Esophagus squamous epithelium (tissue), 5 donors: ENCODE measurements at places on chromosomes 6 and 20.

DNA sequence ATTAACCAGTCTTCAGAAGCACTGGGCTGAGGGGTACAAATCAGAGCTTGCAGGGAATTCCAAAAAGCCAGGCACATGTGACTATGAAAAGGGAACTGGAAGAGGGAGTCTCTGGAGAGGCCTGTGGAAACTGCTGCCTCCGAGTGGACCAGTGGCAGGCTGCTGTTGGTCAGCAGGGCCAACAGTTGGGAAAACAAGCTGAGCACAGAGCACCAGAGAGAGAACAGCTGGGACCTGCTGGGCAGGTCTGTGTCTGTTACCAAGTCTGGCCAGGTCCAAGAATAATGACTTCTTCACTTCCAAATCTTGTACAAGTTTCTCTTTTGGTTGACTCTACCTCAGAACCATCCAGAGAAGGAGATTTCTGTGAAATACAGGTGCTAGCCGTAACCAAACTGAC lies 81.4 kb downstream of the LIN28B start:
- DNase-seq: no peak

GRCh38 chr6:71043902-71044301 lies 87.0 kb upstream of the B3GAT2 start:
- DNase-seq: no peak

DNA sequence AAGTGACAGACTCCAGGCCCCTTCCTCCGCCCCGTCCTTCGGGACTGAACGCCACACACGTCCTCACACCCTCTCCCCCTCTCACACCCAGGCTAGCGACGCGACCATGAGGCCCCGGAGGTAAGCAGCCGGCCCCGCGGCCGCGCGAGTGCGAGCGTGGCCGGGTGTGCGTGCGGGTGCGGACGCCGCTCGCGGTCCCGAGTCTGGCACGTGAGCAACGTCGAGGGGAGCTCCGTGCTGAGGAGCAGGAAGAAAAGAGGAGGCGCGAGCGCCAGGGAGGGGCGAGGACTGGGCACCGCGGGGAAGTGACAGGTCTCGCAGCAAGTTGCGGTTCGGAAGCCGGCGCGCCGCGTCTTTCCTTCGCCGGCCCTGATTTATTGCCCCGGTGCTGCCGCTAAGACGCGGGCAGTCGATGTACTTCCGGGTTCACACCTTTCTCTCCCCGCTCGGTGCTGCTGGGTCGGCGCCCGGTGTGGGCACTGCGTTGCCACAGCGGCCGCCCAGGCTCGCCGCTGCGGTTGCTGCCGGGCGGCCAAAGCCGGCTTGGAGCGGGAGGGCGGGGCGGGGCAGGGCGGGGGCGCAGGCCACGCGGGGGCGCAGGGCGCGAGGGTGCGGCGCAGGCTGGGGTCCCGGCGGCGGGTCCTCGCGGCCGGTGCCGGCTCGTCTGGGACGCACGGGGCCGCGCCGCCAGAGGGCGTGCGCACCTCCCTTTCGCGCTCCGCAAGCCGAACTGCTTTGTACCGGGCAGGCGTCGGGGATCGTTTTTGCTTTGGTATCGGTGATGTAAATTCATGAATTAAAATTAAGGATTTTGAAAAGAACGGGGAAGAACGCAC lies 15.8 kb upstream of the LIN28B start:
- no peak for DNase-seq

GRCh38 chr6:81565071-81565470 lies 187.4 kb downstream of the TENT5A start:
- DNase-seq: no peak

DNA sequence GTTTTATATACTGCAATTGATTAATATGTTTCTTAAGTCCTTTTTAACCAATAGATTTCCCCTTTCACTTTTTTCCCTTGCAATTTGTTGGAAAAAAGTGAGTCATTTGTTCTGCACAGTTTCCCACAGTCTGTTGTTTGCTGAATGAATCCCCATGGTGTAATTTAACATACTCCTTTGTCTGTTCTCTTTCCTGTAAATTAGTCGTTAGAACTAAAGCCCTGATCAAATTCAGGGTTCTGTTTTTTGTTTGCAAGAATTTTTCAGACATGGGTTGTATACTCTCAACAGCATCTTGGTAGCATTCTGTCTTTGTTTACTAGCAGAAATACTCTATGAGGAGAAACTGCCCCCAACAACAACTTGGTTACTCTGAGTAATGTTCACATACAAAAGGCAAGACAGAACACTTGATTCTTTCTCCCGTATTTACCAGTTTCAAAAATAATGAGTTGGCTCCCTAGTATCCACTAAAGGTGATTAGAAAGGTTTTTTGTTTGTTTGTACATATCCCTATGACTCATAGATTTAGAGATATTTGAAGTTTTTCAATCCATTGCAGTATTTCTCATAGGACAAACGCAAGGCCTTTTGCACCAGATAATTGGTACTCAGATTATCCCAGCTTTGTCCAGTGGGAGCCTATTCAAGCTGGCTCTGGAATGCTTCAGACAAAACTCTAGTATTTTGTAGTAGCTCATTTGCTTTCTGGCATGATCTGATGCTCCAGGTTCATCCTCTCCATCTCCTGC lies 16.5 kb downstream of the BLOC1S5 start:
- no peak for DNase-seq

DNA sequence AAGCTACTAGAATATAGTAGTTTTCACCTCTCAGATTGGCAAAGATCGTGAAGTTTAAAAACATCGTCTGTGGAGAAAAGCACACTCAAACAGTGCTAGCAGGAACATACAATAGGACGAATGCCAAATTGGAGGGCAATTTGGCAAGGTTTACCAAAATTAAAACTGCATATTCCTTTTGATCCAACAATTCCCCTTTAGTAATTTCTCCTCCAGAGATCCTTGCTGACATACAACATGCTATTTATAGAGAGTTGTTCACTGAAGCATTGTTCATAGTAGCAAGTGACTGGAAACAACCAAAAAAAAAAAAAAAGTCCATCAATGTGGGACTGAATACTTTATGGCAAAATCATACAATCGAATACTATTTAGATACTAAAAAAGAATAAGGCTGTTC lies 202.2 kb downstream of the ATXN1 start:
- no peak for DNase-seq

- DNase-seq: no peak
Observed at GRCh38 chr6:164039954-164040375, 625.4 kb downstream of the QKI start.

DNA sequence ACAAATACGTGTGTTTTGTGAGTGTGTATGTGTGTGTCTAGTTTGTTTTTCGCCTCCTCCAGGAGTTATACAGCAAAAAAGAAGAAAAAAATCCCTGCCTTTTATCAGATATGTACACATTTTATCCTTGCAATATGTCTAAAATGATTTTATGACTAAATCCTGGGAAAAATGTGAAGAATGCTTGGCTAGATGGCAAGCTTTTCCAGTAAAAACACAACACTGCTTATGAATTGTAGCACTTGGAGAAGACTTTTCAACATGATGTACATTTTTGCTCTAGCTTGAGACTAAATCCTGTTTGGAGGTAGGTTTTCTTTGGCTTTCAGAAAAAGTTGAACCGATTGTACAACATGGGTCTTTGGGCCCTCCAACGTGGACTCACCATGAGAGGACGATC lies 160.2 kb downstream of the GMPR start:
- DNase-seq: no peak

DNA sequence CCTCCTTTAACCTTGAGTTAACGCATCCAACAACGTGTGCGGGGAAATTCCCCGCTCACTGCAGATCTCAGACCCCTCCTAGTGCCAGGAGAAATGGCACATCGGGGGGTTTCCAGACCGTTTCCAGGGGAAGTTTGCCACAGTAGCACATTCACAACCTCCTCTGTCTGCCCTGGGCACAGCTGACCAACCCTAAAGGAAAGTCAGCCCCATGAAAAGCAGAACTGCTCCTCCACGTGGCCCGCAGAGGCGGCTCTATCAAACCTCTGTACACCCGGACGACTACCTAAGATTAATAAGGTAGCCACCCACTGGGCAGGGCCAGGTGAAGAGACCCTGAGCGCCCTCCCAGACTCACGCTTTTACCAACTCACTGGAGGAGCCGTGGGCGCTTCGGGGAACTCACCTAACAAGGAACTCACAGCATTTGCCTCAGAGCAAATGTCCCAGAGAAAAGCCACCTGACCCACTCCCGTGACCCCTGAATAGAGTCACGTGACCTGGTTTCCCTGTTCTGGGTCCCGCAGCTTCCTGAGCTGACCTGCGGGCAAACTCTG lies 93.1 kb downstream of the PRND start:
- DNase-seq: peak; percentile 51

DNA sequence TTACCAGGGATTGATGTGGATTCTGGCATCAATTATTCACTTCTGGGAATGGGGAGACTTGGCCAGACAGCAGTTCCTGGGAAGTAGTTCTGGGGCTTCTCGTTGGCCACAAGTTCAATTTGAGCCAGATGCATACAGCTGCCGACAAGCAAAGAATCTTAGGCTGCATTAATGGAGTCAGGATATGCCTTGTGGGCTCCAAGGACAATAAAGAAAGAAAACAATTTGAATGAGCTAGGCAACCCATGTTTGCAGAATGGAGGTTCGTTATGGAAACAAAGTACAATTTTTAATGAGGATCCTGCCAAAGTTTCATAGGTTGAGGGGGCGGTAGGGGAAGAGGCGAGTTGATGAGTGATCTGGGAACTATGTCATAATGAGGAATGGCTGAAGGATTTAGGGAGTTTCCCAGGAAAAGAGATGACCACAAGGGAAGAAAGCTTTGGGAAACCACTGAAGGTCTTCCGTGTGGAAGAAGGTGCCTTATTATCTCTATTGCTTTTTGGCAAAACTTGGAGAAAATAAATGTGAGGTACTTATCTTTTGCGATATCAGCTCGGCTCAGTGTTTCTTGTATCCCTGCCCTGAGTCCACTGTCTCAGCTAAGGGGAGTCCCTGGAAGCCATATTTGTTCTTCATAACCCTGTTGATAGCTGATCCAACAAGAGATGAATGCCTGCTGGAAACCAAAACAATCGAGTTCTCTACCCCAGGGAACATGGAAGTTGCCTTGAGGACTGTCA lies 181.0 kb upstream of the ZNF217 start:
- no peak for DNase-seq

- no peak for DNase-seq
Observed at GRCh38 chr20:20217621-20218020, 150.3 kb upstream of the INSM1 start.

- no peak for DNase-seq
Observed at GRCh38 chr6:56525974-56526789, 116.5 kb downstream of the DST start.

- no peak for DNase-seq
Observed at GRCh38 chr6:16949716-16950115, 152.1 kb upstream of the STMND1 start.

DNA sequence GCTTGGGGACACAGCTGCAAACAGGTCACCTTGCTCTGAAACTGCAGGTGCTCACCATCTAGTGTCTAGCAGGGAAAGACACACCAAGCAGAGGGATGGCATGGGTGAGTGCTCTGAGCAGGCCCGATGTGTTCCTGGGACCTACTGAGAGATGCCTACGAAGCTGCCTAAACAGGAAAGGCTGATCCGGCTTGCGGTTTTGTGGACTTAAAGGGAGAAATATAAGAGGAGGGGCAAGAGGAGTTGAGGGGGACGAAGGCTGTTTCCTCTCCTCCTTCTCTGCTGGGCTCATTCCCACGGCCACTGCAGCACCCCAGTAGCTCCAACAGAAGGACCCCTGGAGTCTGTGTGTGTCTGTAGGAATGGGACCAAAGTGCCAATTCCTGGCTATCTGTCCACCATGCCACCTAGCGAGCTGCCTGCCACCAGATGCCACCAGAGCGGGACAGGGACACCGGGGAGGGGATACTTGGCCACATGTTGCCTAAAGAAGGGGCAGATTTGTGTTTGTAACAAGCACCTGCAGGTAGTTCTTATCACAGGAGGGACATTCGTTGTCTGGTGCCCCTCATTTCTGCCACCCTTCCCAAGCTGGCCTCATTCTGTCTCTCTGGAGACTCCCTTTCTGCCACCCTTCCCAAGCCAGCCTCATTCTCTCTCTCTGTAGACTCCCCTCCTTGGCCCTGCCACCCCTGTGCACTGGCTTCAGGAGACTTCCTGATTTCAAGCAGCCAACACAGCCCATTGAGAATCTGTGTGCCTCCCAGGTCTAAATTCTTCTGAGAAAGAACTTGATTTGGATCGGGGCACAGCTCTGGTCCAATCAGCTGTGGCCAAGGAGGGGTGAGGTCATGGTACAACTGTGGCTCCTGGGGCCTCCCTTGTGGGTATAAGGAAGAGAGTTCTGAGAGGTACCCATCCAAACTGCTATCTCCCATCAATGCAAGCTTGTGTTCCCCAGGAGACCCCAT lies 221.8 kb downstream of the ANKRD60 start:
- DNase-seq: no peak

DNA sequence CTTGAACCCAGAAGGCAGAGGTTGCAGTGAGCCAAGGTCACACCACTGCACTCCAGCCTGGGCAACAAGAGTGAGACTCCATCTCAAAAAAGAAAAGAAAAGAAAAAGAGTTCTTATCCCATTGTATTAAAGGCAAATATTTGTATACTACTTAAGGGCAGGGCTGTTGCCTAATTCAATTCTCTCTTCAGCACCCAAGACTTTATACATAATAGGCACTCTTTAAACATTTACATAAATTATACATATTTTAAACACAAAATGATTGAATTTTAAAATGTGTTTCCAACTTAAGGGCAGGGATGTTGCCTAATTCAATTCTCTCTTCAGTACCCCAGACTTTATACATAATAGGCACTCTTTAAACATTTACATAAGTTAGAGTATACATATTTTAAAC lies 424.3 kb upstream of the ARID1B start:
- DNase-seq: no peak

GRCh38 chr6:3898265-3898994 lies 49.3 kb downstream of the FAM50B start:
- no peak for DNase-seq

GRCh38 chr6:113512576-113512975 lies 344.6 kb upstream of the MARCKS start:
- no peak for DNase-seq

DNA sequence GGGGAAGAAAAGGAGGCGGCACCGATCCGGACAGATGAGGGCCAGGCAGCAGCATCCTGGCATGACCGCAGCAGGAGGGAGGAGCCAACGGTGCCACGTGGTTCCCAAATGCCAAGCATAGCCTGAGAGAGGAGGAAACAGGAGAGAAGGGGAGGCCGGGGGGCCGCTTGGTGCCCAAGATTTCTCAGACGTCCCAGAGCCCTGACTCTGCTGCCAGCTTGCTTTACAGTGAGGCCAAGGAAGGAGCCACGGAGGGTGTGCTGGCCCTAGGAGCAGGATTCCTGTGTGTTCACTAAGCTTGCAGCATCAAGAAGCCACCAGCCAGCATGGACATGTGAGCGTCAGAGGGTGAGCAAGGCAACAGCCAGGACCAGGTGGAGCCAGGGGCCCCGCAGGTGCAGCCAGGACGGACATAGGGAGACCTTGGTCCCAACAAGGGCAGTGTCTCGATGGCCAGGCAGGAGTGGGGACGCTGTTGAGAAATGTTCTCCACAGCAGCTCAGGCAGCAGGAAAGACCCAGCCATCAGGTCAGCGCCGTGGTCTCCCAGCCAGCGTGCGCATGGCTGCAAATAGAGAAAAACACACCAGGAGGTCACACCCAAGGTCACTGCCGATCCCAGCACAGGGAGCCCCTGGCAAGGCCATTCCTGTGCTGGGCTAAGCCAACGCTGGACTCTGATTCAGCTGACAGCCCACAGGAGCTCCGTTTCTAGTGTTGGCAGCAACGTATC lies 143.7 kb downstream of the DLL1 start:
- no peak for DNase-seq

GRCh38 chr20:8104252-8104651 lies 27.8 kb upstream of the PLCB1 start:
- DNase-seq: no peak
